Activated CD4-positive, alpha-beta T cell treated with anti-CD3 and anti-CD28 coated beads, Interleukin-2, amount 50 U/mL, for 4 hours (primary cell): ENCODE measurements at places on chromosomes 3 and 15.

- no peak for DNase-seq
These were observed 25.7 kb downstream of the ATOSA start for GRCh38 chr15:52653431-52653964.

DNA sequence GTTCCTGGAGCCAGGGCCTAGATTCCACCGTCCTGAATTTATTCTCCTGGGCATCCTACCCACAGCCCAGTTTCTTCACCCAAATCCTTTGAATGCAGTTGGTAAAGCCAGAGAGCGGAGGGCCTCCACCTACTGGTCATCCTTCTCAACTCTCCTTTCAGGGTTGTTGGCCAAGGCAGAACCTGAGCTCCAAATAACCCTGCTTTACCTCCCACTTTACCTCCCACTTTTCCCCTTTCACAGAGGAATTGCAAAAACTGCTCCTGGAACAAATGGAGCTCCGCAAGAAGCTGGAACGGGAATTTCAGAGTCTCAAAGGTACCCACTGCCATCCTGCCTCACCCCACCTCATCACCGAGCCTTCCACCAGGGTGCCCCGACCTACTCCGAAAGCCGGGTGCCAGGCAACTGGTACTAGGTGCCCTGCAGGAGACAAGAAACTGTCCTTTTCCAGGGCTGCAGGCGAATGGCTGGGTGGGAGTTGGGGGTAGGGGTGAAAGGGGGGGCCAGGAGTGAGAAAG lies 6.8 kb downstream of the SKOR1 start:
- no peak for DNase-seq

- DNase-seq, result no peak
These were observed 7.9 kb downstream of the FAH start for GRCh38 chr15:80160570-80161156.

- no peak for DNase-seq
These were observed 72.2 kb downstream of the DLG1 start for GRCh38 chr3:197226179-197226578.

- no peak for DNase-seq
These were observed 190.3 kb upstream of the PFN2 start for GRCh38 chr3:150161011-150161410.

DNA sequence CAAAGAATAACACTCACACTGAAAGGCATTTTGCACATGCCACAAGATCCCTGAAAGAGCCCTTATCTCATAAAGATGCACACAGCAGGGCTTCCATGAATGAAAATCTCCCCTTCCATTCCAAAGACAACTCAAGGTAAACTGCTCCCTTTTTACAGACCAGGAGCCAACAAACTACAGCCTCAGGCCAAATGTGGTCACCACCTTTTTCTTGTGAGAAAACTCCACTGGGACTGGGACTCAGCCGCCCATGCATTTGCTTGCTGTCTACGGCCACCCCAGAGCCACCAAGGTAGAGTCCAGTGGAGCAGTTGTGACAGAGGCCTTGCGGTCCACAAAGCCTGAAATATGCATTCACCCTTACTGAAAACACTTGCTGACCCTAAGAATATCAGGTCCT lies 334.8 kb downstream of the OCA2 start:
- no peak for DNase-seq

DNA sequence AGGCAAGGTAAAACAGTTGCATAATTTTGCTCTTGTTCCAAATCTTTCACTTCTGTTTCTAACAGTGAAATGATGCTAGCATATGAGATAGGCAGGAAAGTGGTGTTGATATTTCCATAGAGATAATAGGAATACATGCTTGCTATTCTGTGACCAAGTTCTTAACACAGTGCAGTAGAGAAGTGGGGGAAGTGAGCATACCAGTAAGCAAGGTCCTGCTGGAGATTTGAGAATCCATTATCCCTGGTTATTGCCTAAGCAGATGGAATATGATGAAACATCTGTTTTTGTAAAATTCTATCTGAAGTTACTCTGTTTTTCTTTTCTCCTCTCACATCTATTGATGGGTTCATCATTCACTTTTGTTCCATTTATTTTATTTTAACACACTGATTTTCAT lies 28.7 kb downstream of the USP8 start:
- DNase-seq, result no peak

DNA sequence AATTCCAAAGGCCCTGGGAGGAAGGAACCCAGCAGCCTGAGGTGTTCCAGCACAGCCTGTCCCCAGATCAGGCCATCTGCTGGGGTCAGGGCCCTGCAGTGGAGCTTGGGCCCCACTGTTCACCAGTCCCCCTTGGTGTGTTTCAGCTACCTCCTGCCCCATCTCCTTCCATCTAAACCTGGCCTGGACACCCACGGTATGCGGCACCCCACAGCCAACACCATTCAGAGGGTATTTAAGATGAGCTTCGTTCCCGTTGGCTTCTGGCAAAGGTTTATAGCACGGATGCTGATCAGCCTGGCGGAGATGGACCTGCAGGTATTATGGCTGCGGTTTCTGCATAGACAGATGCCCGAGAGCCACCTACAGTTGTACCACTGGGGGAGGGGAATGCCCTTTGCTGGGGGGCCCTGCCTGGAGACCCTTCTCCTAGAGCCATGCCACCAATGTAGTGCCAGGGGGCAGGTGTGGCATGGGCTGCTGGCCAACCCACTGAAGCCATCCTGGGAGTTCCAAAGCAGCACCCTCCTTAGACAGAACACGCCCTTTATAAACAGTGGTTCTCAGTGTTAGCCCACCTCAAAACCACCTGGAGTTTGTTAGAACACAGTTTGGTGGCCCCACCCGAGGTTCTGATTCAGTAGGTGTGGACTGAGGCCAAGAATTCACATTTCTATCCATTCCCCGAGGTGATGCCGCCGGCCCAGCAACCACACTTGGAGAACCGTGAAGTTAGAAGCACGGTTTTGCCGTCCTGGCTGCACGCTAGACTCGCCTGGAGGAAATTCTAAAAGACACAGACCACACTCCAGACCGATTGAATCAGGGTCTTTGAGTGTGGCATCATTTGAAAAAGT lies 126.9 kb downstream of the LRRK1 start:
- no peak for DNase-seq

DNA sequence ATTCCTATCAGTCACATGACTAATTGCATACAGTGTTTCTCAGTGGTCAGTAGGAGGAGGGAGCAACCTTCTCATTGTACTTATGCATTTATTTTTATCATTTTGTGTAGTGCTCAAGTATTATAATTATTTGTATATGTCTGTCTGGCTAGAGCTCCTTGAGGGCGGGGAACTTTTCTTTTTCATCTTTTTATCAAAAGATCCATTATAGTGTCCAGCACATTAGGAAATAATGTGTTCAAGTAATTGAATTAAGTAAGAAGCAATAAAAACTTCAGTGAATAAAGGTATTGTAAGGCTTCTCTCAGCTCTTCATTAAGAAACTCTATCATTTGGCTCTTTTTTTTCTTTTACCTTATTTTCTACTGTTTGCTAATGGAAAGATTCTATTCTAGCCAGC lies 18.8 kb downstream of the FGF7 start:
- DNase-seq, result no peak

GRCh38 chr3:37309921-37310665 lies 135.7 kb upstream of the LRRFIP2 start:
- DNase-seq, result no peak

DNA sequence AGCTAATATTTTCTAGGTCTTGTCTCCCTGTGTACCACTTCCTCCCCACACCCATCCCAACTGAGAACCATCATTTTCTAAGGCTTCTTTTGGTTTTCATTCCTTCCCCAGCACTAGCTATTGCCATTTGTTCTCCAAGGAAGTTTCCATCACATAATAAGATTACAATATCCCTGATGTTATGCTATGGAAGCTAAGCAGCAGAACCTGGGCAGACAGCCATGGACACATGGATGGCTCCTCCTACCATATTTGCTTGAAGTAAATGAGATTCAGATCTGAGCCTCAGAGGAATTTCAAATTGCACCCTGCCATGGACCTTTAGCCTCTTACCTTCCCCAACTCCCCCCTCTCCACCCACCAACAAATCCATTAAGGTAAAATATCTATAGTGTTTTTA lies 31.5 kb downstream of the GASK1A start:
- no peak for DNase-seq

DNA sequence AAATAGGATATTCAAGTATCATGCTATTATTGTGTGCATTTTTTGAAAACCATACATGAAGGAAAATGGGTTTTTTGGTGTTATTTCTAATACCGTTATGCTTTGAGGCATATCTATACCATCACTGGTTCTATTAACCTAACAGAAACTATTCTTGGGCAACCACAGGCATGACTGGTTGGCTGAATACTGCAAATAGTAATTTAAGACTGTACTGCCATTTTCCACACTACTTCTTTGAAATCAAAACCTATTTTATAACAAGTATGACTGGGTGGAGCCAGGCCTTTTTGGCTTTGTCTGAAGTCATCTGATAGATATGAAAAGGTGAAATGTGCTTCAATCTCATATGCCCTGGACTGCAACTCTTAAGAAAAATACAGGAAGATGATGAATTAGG lies 115.1 kb downstream of the ULK4 start:
- DNase-seq, result no peak

- DNase-seq, result no peak
These were observed 46.7 kb upstream of the CCDC50 start for GRCh38 chr3:191282251-191283185.

DNA sequence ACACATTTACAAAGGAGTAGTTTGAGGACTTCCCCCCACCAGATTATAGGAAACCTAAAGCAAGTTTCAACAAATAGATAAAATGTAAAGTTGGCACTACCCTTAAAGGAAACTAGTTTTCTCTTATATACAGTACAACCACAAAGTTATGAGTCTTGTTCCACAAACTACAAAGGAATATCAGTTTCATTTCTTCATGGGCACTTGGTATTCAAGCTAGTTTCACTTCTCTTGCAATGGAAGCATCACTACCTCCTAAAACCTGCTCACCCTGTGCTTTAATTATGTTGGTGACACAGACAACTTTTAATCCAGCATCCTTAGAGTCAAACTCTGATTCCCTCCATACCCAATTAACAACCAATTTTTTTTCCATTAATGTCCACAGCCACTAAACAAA lies 707.0 kb downstream of the ROBO2 start:
- DNase-seq, result no peak

DNA sequence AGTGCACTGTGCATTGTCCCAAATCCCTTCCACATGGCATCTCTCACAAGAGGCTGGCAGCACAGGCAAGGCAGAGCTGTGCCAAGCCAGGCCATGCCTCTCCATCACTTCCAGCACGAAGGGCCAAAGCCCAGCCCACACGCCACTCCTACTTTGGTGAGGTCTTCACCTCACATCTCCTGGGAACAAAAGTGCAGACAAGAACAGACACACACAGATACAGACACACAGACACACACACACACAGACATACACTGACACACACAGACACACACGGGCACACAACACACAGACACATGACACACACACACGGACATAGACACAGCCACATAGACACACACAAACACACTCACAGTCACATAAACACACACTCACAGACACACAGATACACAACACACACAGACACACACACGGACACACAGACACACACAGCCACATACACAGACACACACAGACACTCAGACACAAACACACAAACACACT lies 233.3 kb downstream of the UACA start:
- no peak for DNase-seq

- no peak for DNase-seq
These were observed 29.5 kb upstream of the ETV5 start for GRCh38 chr3:186138272-186138981.

- DNase-seq, result no peak
These were observed 269.4 kb upstream of the ROPN1 start for GRCh38 chr3:124261306-124261705.

DNA sequence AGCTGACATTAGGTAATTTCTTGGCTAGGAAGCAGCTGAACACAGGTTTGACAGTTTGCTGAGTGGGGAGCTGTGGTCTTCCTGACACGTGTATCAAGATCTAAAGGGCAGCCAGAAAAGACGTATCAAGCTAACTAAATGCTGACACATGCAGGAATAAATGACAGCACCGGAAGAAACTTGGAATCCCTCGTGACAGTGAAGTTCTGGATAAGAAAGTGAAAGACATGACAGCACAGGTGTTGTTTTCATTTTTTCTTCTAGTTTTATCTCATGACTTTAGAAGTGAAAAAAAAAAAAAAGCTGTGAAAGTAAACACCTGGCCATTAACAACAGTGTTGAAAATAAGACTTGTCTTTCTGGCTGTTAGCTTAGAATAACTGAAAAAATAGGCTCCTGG lies 48.7 kb downstream of the FGF7 start:
- DNase-seq, result no peak

GRCh38 chr3:13249664-13250390 lies 170.3 kb downstream of the NUP210 start:
- no peak for DNase-seq

DNA sequence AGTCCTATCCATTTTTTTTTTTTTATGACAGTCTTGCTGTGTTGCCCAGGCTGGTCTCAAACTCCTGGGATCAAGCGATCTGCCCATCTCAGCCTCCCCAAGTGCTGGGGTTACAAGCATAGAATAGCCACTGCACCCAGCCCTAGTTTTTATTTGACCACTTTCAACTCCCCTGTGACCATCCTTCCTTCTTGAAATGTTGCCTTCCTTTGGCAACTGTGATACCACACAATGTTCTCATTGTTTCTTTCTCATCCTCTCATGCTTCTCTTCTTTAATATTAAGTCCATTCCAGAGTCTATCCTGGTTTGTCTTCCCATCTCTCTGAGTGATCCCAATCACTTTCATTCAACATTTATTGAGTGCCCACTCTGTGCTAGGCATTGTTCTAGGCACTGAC lies 7.9 kb upstream of the GPD1L start:
- DNase-seq, result no peak

GRCh38 chr3:180324791-180325190 lies 277.2 kb upstream of the TTC14 start:
- no peak for DNase-seq

GRCh38 chr3:184523825-184524615 lies 37.6 kb upstream of the EPHB3 start:
- DNase-seq, result no peak

GRCh38 chr15:38454696-38455090 lies 766 bp downstream of the FAM98B start:
- no peak for DNase-seq

- no peak for DNase-seq
These were observed 24.5 kb upstream of the PLA2G4D start for GRCh38 chr15:42118650-42119445.

- no peak for DNase-seq
These were observed 103.5 kb downstream of the LSM3 start for GRCh38 chr3:14282001-14282705.

DNA sequence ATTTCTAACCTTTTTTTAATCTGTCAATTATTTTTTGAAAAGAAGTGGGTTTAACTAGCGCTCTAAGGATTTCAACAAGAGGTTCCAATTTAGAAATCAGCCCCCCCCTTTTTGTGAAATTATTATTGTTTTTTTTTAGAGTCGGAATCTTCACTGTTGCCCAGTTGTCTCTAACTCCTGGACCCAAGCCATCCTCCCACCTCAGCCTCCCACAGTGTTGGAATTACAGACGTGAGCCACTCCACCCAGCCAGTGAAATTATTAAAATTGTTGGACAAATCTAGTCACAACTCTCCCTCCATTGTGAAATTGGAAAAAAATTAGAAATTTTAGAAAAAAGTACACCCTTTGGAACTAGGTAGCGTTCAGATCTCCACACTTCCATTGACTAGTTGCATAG lies 2.5 kb downstream of the AKAP13 start:
- DNase-seq, result no peak

GRCh38 chr3:140922634-140923033 lies 19.0 kb upstream of the SLC25A36 start:
- DNase-seq, result no peak
